Chondrocyte (in vitro differentiated cells): ENCODE measurements at places on chromosomes 2 and 18. TPM values are rescaled to one million over a fixed set of nuclear protein-coding genes. Genes with fewer than 3 reads are reported as not detected.

Gene COLEC11
- not detected in 3 replicates for total RNA-seq

Gene NRP2
- 31.7 to 83.7 TPM (median 34.5 TPM) in 3 replicates for total RNA-seq

Gene ASB18
- not detected in 3 replicates for total RNA-seq

Gene RBMS1
- 133 to 184 TPM (median 137 TPM) in 3 replicates for total RNA-seq

DNA sequence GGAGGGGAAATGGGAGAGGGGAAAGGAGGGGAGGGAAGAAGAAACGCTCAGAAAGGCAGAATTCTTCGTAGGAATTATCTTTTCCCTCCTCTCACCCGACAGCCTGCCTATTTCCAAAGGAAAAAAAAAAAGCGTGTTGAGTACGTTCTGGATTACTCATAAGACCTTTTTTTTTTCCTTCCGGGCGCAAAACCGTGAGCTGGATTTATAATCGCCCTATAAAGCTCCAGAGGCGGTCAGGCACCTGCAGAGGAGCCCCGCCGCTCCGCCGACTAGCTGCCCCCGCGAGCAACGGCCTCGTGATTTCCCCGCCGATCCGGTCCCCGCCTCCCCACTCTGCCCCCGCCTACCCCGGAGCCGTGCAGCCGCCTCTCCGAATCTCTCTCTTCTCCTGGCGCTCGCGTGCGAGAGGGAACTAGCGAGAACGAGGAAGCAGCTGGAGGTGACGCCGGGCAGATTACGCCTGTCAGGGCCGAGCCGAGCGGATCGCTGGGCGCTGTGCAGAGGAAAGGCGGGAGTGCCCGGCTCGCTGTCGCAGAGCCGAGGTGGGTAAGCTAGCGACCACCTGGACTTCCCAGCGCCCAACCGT, at the start of gene GAD1:
GAD1 (plus strand) TSS at position 384 of the 589 bp plus-strand sequence. CDS start 1,705 bp downstream, outside the sequence.
- DNase-seq: no peak

GRCh38 chr2:86372641-86373502, 35.4 kb upstream of the REEP1 start:
- DNase-seq: no peak

GRCh38 chr2:134845719-134846118, 7.3 kb downstream of the ACMSD start:
- no peak for DNase-seq

- no peak for DNase-seq
Observed at GRCh38 chr2:173402405-173402974, 47.8 kb downstream of the CDCA7 start.

- no peak for DNase-seq
Observed at GRCh38 chr18:66438711-66439536, 165.0 kb downstream of the CDH19 start.

DNA sequence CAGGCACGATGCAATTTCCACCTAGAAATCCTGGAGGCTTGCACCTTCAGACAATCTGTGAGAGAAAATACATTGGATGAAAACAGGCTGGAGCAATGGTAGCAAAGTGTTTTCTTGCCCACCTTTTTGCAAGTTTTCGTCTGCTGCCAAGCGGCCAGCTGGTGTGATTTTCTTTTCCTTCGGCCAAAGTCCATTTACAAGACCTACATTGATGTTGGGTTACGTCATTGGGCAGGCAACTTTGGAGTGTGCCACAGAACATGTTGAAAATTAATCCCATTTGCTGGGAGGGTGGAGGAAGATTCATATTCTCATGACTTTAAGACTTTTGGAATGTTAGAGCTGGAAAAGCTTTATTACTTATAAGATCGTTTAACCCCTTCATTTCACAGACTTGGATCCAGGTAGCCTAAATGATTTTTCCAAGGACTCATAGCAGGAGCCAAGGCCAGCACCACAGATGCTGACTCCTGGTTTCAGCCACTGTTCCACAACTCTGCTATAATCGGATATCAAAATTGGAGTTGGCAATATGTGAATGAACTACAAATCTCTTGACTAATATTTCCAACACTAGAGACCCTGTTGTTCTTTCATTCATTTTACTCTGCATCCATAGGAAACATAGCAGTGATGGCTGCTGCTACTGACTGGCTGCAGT, 352.1 kb downstream of the RND3 start:
- no peak for DNase-seq
